ENCODE measurements at places on chromosomes 1 and 21. TPM values are rescaled to one million over a fixed set of nuclear protein-coding genes. Genes with fewer than 3 reads are reported as not detected.

The SFN gene
- total RNA-seq: 1.9 TPM

The LCE1D gene
- total RNA-seq: not detected

The PTCH2 gene
- total RNA-seq: 1.3 TPM

The APCS gene
- not detected for total RNA-seq

The TMEM125 gene
- total RNA-seq: 0.63 TPM

The GJB3 gene
- 0.28 TPM for total RNA-seq

The FMO1 gene
- not detected for total RNA-seq

The IFI44 gene
- 43.5 TPM for total RNA-seq

The DIRAS3 gene
- total RNA-seq: not detected

The GJA4 gene
- 64.2 TPM for total RNA-seq

The PADI3 gene
- not detected for total RNA-seq

The LEFTY2 gene
- total RNA-seq: 9.4 TPM

The SLC5A9 gene
- total RNA-seq: not detected

The L1TD1 gene
- total RNA-seq: not detected

- DNase-seq: no peak
Observed at GRCh38 chr1:159678939-159679338, 35.5 kb downstream of the CRP start.

DNA sequence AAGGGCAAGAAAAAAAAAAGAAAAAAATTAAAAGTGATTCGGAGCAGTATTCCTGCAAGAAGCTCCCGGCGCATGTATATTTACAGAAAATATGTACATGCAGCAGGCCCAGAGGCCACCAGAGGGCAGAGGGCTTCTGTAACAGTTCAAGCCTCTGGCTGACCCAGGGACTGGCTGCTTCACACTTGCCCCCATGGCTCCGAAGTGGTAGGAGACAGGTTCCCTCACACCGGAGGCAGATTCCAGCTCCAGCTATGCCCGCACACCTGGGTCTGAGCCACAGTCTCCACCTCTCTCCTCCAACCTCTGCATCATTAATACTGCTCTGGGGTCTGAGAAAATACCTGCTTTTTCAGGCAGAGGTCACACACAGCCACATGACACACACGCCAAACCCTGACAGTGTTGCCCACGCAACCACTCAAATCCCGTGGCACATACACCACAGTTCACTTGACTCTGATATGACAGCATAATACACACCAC, 2.2 kb upstream of the ARHGAP30 start:
- no peak for DNase-seq

- no peak for DNase-seq
Observed at GRCh38 chr1:178946855-178947676, 76.2 kb upstream of the ANGPTL1 start.

DNA sequence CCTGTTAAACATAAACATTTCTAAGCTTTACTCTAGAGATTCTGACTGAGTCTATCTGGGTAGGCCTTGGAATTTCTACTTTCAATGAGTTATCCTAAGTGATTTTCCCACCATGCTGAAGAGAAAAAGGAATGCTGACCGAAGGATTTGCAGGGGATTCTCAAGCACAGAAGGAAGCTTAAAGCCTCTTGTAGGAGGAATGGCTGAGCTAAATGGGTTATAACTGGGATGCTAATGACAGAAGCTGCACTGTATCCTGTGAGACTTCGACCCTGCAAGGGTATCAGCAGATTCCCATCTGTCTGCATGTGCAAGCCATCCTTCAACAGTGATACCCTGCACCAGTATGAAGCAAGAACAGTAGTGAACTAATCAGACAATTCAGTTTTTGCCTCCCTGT, 35.4 kb downstream of the SLC35D1 start:
- DNase-seq: no peak

DNA sequence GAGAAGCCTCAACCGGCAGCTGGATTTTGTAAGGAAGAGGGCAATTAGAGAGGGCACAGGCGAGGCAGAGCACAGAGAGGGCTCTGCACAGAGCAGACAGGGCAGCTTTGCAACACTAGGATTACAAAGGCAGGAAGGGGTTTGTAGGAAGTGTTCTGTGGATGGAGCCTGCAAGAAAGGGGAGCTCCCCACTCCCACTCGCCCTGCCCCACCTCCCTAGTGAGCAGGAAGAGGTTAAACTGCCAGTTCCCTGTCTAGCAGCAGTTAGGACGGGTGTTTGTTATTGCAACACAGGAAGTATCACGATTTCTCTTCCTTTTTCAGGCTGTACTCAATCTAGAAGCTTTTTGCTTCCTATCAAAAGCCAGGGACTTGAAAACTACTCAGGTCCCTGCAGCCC, 63.3 kb upstream of the LRRC8D start:
- DNase-seq: no peak

GRCh38 chr1:162708286-162708685, 76.0 kb downstream of the DDR2 start:
- DNase-seq: no peak

- no peak for DNase-seq
Observed at GRCh38 chr1:15432324-15432723, 5.9 kb upstream of the CTRC start.

GRCh38 chr1:71882637-71883036, 399.7 kb downstream of the NEGR1 start:
- no peak for DNase-seq

DNA sequence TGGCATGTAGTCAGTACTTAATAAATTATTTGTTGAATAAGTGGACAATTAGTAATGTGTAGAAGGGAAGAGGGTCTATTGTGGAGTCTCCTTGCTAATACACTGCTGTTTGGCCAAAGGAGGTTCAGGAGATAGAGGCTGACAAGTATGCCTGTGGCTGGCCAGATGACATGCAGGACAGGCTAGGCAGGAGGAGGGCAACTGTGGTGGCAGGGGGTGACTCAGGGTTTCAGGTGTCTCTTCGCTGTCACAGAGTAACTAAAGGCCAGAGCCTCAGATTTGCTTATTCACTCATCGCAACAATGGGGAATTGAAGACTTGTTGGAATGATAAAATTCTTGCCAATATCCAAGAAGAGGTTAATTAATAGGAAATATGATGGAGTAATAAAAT, 33.1 kb downstream of the THRAP3 start:
- no peak for DNase-seq

DNA sequence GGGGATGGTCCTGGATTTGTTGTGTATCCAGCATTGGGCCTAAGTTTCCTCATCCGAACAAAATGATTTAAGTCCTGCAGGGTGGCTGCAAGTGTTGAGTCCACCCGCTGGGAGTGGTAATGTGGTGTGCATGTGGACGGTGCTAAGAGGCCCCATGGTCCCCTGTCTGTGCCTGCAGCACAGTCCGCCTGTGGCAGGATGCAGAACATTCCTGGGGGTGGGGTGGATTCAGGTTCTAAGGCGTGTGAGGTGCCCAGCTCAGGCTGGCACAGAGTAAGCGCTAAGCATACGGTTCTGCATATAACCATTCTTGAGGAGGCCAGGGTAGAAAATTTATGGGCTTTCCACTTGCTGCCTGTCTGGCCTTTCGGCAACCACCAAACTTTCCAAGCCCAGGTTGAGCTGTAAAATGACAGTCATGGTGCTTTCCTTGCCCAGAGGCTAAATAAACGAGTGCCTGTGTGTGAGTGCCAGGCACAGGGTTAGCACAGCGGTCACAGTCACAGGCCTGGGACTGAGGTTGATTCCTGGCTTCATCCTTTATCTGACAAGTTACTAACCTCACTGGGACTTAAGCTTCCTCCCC, 30.7 kb downstream of the SLC2A1 start:
- no peak for DNase-seq

DNA sequence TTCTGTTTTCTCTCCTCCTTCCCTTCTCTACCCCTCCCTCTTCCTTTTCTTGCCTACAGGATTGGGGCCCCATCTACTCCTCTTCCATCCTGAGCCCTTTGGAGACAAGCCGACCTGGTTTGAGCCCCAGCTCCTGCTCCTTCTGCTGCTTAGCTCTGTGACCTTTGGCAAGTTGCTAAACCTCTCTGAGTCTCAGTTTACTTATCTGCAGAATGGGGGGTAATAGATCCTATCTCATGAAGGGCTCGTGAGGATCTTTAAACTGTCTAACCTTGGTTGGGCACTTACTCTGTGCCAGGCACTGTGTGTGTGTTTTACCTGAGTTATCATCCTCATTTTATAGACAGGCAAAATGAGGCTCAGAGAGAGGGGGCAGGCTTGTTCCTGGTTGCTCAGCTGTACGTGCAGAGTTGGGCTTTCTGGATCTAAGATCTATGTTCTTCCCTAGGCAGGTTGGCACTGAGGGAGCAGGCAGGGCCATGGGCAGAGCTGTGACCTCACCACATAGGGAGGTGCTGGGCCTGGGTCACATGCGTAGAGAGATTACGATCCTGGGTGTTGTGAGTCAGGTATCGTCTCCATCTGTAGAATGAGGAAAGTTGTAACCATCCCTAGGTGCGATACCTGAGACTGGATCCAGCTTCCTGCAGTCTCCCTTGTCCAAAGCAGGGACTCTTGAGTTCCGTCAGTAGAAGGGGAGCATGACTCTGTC, 58.5 kb downstream of the FOXO6 start:
- no peak for DNase-seq

- no peak for DNase-seq
Observed at GRCh38 chr21:42724226-42724920, 71.0 kb downstream of the PDE9A start.

DNA sequence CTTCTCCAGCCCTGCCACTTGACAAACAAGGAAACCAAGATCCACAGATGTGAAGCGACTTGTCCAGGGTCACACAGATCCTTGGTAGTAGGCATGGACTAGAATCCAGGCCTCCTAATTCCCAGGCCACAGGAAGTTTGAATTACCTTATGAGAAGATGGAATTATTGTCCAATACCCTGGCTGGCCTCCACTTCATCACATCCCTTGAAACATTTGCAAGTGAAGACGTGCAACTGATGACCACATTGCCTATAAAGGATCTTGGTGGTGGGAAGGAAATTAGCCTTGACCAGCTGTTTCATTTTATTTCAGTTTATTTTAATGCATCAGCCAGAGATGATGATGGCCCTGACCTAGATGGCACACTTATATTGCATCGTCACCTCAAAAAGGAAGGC, 165.8 kb upstream of the CAMK1G start:
- no peak for DNase-seq

- no peak for DNase-seq
Observed at GRCh38 chr1:40306296-40306695, 10.8 kb downstream of the COL9A2 start.

DNA sequence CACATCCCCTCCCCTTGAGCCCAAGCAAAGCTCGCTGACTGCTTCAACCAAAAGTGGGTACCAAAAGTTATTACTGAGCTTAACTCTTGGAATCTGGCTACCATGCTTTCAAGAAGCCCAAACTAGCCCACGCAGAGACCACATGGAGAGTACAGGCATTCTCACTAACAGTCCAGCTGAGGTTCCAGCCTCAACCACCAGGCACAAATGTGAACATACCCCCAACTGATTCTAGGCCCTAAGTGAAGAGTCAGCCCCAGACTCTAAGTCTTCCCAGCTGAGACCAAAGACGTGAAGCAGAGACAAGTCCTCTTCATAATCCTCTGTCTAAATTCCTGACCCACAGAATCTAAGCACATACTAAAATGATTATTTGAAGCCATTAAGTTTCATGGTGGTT, 36.8 kb downstream of the EVI5 start:
- DNase-seq: no peak

GRCh38 chr1:245937316-245938045, 569.6 kb downstream of the SMYD3 start:
- DNase-seq: no peak

DNA sequence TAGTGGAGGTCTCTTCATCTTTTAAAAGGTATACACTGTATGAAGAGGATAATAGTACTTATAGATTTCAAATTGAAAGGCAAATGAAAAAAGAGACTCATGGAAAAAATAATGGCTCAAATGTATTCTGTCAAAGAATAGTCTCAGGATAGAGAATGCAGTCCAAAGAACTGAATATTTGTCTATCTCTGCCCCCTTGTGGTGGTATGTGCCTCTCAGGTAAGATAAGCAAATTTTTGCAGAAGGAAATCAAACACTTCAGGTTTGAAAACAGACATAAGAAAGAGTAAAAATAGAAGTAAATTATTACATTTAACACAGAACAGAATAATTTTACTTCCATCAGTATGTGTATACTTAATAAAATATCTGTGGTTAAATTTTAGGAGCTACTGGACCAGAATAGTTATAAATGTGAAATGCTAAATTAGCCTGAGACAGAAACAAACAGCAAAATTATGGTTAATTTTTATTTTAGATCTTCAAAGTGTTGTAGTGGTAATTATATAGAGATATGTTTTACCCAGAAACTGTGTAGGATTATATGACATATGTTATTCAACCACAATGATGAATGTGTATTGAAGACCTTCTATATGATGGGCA, 164.4 kb upstream of the PALMD start:
- DNase-seq: no peak

- no peak for DNase-seq
Observed at GRCh38 chr1:48876330-48876785, 99.7 kb upstream of the BEND5 start.

- DNase-seq: no peak
Observed at GRCh38 chr1:16122916-16123315, 33.0 kb downstream of the EPHA2 start.

DNA sequence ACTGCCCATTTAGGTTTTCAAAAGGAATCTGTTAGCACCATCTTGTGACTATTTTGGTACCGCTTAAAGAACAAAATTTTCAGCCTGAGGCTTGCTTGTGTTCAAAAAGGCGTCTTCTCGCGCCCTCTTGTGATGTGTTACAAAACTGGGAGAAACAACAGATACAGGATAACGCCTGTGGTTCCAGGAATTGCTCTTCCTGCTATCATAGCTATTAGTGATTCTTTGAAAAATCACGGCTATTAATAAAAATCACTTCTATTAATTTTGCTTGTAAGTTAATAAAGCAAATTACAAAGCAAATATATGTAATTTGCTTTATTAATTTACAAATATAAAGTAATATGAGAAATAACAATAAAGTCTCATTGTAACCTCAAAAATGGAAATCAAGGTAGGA, 82.2 kb upstream of the ABCD3 start:
- no peak for DNase-seq

DNA sequence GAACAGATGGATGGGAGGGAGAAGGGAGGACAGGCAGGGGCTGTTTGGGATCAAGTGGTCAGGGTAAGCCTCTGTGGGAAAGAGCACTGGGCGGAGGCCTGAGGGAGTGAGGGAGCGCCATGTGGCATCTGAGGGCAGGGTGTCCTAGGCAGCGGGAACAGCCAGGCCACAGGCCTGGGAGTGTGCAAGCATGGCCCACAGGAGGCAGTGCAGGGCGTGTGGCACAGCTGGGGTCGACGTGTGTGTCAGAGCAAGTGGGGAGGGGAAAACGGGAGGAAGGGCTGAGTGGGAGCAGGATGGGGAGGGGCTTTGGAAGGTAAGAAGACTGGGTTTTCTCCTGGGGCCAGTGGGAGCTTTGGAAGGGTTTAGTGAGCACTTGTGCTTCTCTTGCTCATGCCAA, 143.4 kb downstream of the SYF2 start:
- DNase-seq: no peak

DNA sequence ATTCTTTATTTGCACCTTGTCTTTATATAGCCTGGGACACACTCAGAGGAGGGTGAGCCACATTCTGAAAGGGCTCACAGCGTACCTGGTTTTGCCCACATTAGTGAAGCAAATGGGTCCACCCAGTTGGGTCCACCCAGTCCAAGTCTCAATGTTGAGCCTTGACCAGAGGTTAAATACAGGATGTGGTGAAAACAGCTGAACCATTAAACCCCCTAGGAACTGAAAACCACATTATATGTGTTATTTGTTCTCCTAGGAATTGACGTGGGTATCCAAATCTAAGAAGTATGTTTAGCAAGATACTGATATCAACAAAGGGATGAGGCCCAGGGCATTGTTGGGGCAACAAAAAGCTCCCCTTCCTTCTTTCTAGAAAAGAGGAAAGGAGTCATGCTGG, 83.8 kb downstream of the SETD4 start:
- DNase-seq: no peak

GRCh38 chr21:35652196-35652595, 408.1 kb downstream of the SETD4 start:
- DNase-seq: no peak

- no peak for DNase-seq
Observed at GRCh38 chr1:4170548-4171340, 270.7 kb upstream of the C1orf174 start.

All from thoracic aorta (tissue), 2 donors.